ENCODE measurements at places on chromosomes 4 and X.

DNA sequence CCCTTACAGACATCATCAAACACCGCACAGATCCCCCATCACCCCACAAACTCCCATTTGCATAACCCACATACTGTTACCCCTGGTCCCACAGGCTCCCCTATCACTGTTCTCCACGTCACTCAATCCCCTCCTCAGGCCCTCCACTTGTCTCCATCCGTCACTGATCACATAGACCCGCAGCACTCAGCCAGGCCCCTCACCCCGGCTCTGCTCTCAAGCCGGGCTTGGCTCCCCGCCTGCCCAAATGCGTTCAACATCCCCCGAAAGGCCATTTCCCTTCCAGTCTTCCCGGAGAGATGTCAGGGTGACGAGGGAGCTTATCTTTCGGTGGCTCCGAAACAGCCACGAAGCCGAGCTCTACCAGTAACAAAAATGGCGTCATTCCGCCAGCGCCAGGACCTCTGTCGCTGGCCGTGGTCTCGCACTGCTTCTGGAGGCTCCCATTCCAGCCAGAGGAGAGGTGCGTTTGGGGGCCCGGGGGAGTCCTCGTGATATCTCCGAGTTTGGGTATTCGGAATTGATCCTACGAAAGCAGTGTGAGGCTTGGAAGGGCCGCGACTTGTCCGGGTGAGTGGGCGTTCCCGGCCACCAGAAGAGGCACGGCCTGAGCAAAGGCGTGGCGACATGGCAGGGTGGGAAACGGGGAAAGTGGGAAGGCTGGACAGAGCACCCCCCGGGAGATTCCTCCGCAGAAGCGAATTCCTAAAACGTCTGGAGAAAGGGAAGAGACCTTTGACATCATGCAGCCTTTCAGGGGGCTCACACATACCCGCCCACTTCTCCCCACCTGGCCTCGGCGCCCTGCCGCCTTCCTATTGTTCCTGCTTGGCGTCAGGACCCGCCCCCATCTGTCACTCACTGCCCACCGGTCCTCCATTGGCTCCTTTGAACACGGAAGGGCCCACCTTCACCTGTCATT, at the start of gene ZNF630:
Gene ZNF630, minus strand, starts transcription at position 577 of the 922 bp plus-strand sequence. CDS start 4,754 bp downstream, outside the sequence.
- peak; percentile 97 for DNase-seq

DNA sequence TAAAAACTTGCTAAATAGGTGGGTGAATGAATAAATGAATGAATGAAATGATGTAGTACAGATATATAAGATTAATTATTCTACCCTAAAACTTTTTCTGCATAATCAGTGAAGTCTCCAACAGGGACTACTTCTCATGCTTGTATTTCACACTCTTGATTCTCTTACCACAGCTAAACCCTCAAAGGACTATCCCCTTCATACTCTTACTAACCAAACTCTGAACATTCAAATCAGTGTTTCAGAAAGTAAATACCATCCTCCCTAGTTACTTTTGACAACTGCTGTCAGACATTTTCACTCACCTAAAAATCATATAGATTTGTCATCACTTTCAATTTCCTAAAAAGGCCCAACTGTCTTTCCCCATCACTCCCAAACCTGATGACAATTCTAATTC, 234.3 kb upstream of the HHIP start:
- DNase-seq: no peak

DNA sequence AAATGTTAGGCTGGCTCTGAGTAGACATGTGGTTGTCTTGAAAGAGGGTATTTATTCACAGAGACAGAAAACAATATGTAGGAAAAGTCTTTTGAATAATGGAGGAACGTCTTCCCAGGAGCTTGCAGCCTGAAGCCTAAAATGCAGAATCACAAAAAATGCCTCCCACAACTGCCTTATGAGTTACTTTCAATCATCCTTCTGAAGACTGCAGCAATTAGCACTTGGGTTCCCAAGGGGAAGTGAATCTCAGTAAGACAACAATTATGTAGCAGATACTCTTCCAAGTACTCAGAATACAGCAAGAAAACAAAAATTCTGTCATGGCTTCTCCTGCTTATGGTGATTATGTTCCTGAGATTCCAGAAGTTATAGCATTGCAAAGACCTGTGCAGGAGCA, 166.6 kb upstream of the TBL1X start:
- DNase-seq: no peak

GRCh38 chrX:3712051-3712869, 1.2 kb downstream of the PRKX start:
- peak; percentile 55 for DNase-seq

DNA sequence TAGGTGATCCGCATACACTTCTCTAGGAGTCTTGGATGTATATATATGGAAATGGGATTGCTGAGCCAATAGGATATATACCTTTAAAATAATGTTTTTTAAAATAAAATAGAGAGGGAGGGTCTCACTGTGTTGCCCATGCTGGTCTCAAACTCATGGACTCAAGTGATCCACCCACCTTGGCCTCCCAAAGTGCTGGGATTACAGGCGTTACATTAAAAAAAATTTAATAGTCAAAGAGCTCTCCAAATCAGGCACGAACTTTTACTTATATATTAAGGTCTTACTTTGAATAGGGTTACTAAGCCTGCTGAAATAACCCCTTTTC, 109.0 kb downstream of the GNL3L start:
- DNase-seq: no peak

DNA sequence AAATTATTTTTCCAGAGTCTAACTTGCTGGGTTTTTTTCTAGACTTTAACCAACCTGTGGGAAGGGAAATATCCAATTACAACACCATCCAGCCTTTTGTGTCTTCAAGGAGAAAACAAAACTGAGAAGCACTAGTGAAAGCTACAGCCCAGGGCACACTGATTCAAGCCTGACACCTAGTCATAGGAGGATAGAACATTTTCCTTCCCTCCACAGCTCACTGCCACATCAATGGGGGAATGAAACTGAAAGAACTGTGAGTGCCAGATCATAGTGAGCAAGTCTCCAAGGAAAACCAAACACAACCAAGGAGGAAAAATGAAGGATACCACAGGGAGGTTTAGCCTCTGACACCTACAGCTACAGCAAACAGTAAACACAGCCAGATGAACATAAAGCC, 43.3 kb upstream of the MAGEA8 start:
- no peak for DNase-seq

DNA sequence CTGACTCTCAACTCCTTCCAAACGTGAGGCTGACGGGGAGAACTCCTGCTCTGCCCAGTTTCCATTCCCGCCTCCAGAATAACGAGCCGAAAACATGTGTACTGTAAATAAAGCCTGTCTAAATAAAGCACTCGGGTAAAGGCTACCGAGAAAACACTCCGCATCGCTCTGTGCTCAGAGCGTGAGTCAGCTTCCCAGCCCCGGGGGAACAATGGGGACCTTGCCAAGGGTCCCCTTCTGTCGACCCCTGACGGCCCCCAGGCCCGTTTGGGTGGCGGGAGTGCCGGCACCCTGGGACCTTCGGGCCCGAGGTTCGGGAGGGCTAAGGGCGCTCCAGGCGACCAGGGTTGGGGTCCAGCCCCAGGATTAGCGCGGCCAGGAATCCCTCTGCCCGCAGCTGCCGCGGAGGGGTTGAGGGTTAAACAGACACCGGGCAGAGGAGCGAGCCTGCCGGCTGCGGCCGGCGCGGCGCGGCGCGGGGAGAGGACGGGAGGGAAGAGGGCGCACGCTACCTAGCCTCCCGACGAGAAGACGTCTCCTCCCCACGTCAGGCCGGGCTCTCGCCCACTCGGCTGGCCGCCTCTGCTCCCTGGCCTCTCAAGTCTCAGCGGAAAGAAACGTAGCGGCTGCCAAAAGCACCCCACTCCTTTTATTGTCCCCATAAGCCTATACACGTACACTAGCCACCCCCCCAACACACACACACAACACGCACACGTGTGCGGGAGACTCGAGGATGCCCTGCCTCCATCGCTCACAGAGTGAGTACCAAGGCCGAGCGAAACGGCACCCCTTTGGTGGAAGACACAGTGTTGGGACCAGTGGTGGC, 85.5 kb downstream of the BCOR start:
- peak; percentile 71 for DNase-seq

DNA sequence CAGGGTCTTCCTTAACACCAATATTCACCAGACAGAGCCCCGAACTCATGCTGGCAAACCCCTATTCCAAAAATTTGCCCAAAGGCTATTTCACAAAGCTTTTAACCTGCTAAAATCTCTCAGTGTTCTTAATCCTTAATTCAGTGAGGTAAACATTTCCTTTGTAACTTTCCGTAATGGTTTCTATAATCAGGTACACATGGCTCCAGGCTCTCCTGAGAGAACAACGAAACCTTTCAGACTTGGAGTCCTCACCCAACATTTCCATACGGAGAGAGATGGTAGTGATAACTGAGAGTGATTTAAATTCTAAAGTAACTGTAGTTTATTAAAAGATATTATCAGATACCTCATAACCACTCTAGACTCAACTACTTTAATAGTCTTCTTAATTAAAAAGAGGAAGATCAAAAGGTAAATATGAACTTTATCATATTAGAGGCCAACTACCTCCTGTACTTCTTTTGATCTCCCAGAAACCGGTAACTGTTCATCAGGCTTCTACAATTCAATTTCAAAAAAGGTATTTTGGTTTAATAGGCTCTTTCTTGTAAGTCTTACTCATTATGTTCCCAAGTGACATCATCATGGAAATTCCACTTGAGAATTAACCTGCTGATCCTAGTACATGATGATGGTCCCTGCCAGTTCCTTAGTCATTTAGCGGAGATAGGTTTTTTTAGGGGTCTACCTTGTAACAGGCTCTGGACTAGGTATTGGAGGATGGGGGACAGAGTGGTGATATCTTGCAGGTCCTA, 91.4 kb upstream of the UCP1 start:
- DNase-seq: no peak

GRCh38 chr4:158538176-158538575, 16.5 kb downstream of the RXFP1 start:
- no peak for DNase-seq

GRCh38 chr4:149857446-149857845, 41.8 kb upstream of the IQCM start:
- DNase-seq: no peak

DNA sequence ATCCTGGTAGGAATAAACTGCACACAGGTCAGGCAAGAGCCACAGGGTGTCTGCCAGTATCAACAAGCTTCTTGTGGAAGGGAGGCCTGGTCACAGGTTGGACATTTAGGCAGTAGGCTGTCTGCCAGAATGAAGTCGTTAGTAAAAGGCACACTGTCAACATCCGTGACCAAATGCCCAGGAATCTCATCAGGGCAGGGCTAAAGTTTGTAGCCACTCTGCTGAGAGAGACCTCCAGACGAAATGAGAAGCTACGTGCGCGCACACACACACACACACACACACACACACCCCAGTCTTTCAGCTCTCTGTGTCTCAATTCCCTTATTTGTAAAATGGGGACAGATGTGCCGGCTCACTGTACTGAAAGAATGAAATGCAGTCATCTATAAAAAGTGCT, 408.7 kb upstream of the ZFP42 start:
- DNase-seq: no peak

GRCh38 chr4:73603271-73603710, 16.9 kb downstream of the RASSF6 start:
- no peak for DNase-seq

- no peak for DNase-seq
These were observed 321.3 kb downstream of the TMA16 start for GRCh38 chr4:163815776-163816175.

DNA sequence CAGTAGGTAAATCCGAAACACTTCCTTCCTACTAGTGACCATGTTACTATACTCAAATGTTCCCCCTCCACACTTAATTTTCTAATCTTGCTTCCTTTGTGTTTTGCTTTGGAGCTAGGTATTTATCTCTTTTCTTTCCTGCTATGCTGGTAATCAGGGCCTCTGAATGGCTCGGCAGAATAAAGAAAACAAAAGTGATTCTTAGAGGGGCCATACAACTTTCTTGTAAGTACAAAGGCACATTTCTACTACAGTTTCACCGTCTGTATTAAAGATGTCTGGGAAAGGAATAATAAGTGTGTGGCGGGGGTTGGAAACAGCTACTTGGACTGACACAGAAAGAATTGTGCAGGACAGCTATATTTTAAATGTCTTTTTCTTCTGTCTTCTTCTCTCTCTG, 50.3 kb downstream of the GPC3 start:
- DNase-seq: peak; percentile 31

DNA sequence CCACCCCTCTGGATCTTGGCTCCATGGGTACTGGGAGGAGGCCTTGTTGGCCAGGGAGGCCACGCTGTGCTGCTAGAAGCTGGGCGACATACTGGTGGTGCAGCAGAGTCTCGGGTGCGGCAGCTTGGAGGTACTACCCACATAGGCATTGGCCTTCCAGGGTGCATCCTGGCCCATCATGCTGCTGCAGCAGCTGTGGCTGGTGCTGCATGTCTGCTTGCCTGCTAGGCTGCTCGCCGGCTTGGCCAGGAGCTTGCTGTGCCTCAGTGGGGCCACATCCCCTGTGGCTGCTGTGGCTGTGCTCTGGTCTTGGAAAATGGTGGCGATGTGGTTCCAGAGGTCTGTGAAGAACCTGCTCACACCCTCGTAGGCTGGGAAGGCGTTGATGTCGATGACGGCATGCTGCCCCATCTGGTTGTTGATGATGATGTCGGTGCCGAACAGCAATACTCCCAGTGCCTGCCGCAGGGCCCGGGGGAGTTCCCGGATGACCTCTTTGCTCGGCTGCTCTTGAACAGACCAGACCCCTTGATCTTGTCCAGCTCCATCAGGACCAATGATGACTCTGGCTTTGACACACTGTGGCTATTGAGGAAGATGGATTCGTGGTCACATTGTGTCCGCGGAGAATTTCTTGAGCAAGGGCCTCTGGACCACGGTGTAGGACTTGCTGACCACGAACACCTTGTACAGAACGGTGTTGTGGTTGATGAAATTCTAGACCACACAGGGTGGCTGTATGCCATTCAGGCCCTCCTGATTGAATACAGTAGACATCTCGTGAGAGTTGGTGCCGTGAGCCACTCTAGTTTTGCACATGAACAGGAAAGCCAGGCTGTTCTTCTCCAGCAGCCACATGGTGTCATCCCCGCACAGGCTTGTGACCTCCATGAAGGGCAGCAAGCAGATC, 11.8 kb downstream of the RBM10 start:
- no peak for DNase-seq

GRCh38 chr4:115334736-115335411, 221.5 kb upstream of the NDST4 start:
- DNase-seq: no peak

DNA sequence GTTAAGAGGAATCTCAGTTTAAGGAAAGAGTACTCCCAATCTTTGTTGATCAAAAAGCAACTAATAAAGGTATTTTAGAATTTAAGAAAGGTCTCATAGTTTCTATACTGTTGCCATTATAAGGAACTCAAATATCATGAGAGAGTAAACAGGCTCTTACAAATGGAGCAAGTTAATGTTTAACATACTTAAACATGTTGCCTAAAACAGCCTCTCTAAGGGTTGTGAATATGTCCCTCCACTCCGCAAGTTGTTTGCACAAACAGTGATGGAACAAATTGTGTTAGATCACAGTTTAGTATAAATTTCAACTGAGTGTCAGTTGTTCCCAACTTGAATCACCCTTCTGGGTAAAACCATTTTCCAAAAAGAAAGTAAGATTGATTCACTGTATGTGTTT, 1678.3 kb downstream of the PCDH19 start:
- DNase-seq: no peak

DNA sequence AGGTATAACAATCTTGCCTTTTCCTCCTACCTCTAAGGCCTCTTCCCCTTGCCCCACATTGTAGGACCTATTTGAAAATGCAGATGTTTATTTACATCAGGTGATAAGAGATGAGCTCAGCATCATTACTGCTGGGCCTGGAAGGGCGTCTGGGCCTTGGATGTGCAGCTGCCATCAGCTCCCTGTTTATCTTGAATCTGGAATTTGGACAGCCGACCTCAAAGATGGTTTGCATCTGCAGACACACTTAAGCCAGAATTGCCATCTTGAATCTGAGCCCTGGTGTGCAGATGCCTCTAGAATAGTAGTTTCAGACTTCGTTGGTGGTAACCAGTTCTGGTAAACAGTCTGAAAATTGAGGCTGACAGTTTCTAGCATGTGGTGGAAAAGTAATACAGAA, 59.0 kb downstream of the FAM193A start:
- DNase-seq: no peak

All from right kidney (tissue), 9 donors.